ENCODE measurements at places on chromosomes 5 and 9.

DNA sequence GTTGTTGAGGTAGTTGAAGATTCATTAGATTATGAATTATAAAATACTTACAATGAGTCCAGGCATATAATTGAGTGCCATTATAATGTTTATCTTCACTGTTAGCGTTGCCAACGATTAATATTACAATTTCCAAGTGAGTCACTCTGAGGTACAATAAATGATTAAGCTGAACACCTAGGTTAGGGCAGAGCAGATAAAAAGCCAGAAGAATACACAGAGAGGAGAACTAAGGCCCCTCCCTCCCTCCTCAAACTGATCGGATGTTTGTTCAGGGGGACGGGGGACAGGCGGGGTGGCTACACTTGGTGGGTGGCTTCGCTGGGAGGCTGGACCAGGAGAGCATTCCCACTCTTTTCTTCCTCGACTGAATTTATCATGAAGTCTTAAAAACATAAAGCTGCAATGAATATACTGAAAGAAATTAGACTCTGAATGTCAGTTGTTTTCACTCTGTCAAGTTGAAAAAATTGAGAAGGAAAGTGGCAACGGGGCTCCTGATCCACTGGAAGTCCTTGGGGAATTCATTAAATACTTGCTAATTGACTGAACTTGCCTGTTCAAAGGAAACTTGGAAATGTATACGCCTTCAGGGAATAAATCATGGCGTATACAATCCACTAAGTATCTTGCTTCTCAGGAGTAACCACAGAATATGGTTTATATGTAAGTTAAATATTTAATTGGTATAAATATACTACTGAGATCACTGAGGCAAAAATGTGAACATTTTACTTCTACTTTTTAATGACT, 198.1 kb downstream of the TSSK1B start:
- no peak for DNase-seq

- peak; percentile 69 for DNase-seq
Measured at GRCh38 chr9:16628413-16628812, 242.1 kb downstream of the BNC2 start.

GRCh38 chr9:6268826-6269397, 53.3 kb downstream of the IL33 start:
- DNase-seq: no peak

DNA sequence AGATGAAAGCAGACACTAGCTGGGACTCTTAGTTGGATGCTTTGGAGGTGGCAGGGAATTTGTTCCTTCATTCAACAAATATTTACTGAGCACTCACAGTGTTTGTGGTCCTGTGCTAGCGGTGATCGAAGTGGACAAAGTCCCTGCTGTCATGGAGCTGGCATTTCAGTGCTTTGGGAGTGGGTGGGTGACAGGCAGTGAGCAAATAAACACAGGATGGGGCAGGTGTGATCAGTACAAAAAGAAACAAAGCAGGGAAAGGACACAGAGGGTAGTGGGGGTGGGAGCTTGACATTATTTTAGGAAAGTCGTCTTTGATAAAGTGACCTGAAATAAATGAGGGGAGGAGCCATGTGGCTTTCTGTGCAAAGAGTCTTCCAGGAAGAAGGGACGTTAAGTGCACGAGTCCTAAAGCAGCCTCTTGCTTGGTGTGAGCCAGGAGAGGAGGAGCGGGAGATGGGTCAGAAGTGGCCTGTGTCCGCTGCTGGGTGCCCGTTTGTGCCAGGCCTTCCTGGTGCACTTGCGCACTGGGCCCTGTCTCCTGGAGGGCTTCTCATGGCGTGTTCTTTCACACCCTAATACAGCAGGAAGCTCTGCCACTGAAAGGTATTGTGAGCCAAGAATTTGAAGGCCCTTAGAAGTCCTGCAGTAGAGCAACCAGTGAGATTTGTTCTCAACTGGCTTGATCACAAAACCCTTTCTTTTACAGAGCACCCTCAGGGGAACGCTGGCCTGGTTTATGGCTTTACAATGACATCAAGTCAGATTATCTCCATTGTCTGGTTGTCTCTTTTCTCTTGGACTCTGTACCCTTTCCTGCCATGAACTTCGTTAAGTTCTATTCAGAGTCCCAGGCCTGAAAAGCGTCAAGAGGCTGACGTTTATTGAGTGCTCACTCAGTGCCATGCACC, 14.8 kb downstream of the NDST1 start:
- DNase-seq: no peak

- DNase-seq: peak; percentile 14
Measured at GRCh38 chr5:89758146-89758545, 651.4 kb downstream of the CETN3 start.

All from fibroblast of upper back skin (primary cell).